ENCODE measurements at places on chromosomes 3 and 15.

DNA sequence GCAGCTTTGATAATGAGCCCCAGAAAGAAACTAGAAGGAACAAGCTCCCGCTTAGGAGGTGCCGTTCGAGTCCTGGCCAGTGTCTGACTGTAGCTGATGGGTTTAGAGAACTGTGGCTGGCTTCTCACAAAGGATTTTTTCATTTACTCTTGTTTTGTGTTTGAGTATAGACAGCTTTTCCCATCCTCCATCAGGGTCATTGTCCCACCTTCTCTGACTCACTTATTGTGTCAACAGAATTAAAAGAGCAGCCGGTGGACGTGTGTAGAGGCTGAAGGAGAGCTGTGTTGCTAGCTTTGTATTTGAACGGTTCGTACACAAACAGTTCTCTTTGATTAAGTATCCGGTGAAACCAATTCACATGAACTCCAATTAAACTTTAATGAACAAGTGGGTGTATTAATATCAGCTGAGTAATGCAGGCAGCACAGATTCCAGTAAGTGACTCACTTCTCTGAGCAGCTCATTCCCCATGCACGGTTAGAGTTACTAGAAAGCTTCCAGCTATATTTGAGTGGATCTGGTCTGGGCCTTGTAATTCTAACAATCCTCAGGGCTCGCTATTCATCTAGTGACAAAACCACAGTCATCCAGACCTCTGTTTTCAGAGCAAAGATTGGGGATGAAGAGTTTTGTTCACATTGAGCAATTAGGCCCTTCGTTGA, 141.0 kb downstream of the LPP start:
- DNase-seq, result no peak

- DNase-seq, result no peak
Observed at GRCh38 chr15:94231723-94232468, 535 bp downstream of the MCTP2 start.

GRCh38 chr15:70192041-70192440, 94.3 kb upstream of the TLE3 start:
- DNase-seq, result no peak

GRCh38 chr3:122824465-122825381, 29.9 kb downstream of the SLC49A4 start:
- DNase-seq, result no peak

GRCh38 chr3:133788024-133788423, 17.6 kb upstream of the SRPRB start:
- DNase-seq, result no peak

- no peak for DNase-seq
Observed at GRCh38 chr15:88974392-88974791, 61.2 kb upstream of the MFGE8 start.

DNA sequence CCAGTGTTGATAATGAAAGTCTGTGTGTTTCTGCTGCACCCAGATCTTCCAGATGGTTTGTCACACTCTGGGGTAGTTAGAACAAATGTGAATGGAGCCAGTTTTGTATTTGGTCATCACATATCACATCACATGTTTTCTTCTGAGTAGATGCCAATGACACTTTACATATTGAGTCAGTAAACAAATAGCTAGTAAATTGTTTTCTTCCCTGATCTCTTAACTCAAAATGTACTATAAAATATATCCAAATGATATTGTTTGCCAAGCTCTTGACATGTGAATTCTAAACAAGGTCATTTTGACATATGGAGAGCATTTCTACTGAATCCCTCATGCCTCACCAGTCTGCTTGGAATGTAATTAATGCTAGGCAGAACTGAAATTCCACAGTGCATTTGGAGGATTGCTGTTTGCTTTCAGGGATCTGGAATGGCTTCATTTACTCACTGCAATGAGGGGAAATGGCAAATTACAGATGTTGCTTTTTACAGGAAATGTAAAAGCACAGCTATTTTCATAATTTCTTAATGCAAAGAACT, 45.0 kb downstream of the PDHB start:
- DNase-seq, result no peak

All from HuH-7 (cell line).